ENCODE measurements at places on chromosomes 5 and 9.

DNA sequence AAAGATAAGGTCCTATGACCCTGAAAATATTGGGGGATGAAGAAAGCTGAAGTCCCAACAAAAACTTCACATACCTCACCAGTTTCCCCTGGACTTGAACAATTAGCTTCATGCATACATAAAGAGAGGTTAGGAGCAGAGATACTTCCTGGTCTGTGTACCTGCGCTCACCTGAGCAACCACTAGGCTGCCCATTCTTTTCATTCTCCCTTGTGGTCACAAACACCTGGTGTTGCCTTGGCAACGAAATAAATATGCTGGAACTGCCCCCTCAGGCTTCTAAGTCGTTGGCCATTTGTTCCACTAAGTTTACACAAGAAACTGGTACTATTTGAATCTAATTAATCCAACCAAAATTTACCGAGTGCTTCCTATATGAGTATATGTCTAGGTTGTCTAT is 18.1 kb downstream of the OTP start:
- DNase-seq = no peak

DNA sequence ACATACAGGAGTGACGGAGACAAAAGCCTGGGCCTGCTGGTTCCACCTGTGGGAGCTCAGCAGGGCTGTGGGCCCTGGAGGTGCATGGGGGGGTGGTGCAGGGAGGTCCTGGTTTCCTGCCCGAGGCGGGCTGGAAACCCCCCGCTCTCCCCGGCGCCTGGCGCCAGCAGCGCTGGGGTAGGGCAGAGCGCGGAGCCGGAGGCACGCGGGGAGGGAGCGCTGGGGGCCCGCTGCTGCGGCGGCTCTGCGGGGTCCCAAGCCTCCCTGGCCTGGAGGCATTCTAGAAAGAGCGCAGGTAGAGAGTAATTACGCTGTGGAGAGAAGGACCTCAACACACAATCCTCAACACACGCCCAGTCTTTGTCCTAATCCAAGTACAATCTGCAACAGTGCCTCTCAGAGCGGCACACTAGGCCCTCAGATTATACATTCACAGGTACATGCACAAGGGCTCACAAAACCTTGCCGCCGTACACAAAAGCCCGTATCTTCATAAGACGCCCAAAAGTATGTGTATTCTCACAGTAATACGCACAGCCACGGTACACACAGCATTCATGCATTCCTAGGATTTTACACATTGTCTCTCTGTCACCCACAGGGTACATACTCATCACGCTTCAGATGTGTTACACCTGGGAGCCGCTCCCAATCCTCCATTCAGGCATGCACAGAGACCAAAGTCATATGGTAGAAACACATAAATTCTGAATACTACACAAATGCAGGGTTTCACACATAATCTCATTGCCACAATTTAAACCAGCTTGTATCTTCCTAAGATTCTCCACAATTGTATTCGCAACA is 2.1 kb upstream of the HAND1 start:
- DNase-seq = no peak

DNA sequence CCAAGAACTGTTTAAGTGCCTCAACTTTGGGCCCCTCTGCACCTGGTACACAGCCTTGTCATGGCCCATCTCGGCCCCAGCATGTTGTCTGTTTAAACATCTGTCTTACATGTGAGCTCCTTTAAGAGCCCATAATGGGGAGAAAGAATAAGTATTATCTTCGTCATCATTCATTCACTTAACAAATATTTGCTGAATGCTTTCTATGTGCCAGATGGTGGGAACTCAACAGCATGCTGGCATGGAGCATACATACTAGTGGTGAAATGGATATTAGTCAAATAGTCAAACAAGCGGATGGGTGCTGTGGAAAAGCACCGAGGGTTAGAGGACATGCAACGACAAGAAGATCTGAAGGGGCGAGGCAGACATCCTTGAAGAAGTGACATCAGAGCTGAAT is 54.5 kb downstream of the GABBR2 start:
- no peak for DNase-seq

- DNase-seq = no peak
Measured at GRCh38 chr9:130254747-130255630, 10.6 kb upstream of the HMCN2 start.

All from activated effector memory CD4-positive, alpha-beta T cell treated with Interleukin-2 at 50 U/mL for 16 hours (primary cell).